Pulmonary artery endothelial cell (primary cell): ENCODE measurements at places on chromosomes 1 and 21. TPM values are rescaled to one million over a fixed set of nuclear protein-coding genes. Genes with fewer than 3 reads are reported as not detected.

OR2T27 gene
- not detected in 2 replicates for total RNA-seq

CLEC20A gene
- not detected in 2 replicates for total RNA-seq

PPM1J gene
- 0.81 and 1.8 TPM in 2 replicates for total RNA-seq

RAB42 gene
- 1.7 and 2.0 TPM in 2 replicates for total RNA-seq

ORC1 gene
- total RNA-seq, result 8.6 and 12.8 TPM in 2 replicates

ESPN gene
- total RNA-seq, result 0.79 and 0.81 TPM in 2 replicates

TMEM200B gene
- 0.92 and 1.7 TPM in 2 replicates for total RNA-seq

FCGR3A gene
- total RNA-seq, result not detected in 2 replicates

FCRL2 gene
- not detected in 2 replicates for total RNA-seq

FAM151A gene
- not detected in 2 replicates for total RNA-seq

SKI gene
- total RNA-seq, result 18.7 and 20.8 TPM in 2 replicates

TMCO2 gene
- total RNA-seq, result not detected in 2 replicates

FCER1G gene
- 0.26 and 0.49 TPM in 2 replicates for total RNA-seq

FOXD2 gene
- 0.11 and 0.20 TPM in 2 replicates for total RNA-seq

PAX7 gene
- not detected in 2 replicates for total RNA-seq

FCGR2B gene
- total RNA-seq, result not detected in 2 replicates

P3H1 gene
- total RNA-seq, result 98.8 and 114 TPM in 2 replicates
